Activated T-cell treated with anti-CD3 and anti-CD28 coated beads, Interleukin-2, amount 50 U/mL, for 48 hours (primary cell): ENCODE measurements at places on chromosomes 12 and 14.

DNA sequence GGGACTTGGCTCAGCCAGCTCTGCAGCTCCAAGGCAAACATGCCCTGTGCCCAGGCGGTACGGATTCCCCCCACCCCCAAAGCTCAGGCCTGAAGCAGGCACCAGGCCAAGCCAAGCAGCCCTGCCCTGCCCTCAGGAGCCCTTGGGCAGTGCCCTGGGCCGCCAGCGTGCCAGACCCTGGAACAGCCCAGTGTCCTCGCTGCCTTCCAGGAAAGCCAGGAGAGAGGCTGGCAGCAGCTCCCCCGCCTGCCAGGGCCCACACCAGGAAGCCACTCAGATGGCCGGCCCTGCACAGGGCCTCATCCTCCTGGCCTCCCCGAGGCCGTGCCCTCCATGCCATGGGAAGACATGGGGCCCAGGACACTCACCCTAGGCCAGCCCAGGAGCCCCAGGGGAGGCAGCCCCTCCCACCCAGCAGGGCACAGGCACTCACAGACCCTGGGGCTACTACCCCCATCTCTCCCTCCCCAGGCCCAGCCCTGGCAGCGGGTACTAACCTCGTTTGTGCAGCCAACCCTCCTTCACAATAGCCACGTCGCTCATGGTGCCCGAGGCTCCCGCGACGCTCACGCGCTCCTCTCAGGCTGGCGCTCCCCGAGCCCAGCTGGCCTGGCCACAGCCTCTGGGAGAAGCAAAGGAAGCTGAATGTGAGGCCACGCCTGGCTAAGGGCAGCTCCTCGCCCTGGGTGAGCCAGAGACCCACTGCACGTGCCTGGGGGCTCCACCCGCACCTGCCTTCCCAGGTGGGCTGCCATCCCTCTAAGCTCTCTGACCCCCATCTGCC is 3.3 kb downstream of the AKT1 start:
- no peak for DNase-seq

DNA sequence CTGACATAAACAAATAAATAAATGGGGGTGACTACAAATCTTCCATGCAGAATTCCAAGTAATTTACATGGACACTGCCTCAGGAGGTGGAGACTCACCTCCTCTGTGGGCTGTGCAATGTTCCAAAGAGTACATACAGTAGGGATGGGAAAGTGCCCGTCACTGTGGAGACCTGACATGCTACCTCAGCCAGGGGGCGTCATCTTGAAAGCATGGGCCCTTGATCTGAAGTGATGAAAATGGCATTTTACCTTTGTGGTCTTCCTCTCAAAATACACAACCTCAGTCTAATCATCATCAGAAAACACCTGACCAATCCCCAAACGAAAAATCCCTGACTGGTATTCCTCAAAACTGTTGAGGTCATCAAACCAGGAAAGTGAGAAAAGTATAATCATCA is 48.4 kb downstream of the ANAPC7 start:
- DNase-seq = no peak

- DNase-seq = no peak
These were observed 52.4 kb downstream of the PHLDA1 start for GRCh38 chr12:75979181-75979580.

GRCh38 chr14:36254020-36254624 is 66.3 kb downstream of the MBIP start:
- no peak for DNase-seq

DNA sequence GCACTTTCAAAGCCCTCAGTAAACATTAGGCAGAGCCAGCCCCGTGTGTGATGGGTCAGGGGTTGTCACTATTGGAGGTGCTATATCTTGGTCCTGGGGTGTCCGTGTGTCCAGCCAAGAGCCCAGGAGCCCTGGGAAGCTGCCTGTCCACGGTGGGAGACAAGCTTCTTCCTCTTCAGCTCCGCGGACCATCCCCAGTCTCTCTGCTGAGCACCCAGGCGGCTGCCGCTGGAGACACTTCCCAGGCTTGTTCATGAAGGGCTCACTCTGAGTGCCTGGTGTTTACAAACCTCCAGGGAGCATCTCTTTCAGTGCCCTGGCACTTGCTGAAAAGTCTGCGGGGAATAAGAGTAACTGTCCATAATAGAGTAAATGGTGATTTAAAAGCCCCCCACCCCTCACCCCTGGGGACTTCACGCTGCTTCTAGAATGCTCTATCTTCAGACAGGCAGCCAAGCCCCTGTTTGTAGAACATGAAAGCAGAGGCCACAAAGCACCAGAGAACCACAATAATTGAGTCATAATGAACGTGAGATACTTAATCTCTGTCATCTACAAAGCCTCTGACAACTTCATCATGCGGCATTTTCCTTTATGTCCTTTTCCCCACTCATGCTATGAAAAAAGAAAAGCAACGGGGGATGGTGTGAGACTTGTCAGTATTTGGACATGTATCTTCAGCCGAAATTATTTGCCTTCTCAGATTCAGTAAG is 178.6 kb downstream of the TMEM132C start:
- no peak for DNase-seq

DNA sequence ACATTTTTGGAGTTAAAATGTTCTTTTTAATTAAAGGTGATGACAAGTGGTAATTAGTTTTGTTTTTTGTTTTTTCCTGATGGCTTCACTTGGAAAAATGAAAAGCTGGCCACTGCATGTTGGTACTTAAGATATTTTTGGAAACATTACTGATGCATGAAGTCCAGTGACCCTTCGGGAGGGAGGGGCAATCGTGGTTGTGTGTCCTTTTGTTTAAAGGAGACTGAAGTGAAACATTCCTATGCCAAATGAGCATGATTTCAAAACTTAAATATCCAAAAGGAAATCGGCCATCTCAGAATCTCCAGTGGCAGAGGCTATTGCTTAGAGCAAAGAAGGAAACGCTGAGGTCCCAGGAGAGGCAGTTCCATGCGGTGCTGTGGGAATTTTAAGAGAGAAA is 20.1 kb downstream of the LTBP2 start:
- no peak for DNase-seq

DNA sequence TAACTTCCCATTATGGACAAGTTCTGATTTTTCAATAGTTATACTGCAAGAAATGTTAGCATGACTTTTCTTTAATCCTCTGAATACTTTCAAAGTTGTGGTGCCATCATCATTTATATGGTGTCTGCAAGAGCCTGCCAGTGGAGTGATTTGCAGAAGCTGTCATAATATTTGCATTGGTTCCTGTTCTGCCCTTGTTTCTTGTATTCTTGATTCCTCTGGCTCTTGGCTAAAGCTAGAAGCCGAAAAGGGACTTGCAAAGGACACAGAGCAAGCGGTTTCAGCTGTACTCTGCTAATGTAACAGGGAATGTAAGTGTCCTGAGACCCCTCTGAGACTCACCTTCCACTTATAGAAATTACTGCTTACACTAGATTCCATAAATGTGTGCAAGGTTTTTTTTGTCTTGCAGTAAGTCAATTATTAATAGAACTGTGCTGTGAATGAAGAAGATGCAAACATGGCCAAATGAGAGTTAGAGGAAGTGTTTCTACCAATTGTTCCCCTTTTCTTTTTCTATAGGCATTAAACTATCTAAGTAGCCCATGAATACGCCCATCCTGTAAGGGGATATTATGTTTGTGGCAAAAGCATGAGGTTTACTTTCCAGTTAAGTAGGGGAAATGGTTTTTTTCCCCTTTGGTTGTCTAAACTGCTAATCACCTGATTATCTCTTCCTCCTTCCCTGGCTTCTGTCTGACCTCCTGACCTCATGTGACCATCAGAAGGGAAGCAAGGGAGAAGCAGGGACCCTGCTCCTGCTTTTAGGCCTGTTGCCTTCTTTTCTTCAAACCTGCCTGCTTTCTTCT is 5.3 kb downstream of the DYRK4 start:
- no peak for DNase-seq

DNA sequence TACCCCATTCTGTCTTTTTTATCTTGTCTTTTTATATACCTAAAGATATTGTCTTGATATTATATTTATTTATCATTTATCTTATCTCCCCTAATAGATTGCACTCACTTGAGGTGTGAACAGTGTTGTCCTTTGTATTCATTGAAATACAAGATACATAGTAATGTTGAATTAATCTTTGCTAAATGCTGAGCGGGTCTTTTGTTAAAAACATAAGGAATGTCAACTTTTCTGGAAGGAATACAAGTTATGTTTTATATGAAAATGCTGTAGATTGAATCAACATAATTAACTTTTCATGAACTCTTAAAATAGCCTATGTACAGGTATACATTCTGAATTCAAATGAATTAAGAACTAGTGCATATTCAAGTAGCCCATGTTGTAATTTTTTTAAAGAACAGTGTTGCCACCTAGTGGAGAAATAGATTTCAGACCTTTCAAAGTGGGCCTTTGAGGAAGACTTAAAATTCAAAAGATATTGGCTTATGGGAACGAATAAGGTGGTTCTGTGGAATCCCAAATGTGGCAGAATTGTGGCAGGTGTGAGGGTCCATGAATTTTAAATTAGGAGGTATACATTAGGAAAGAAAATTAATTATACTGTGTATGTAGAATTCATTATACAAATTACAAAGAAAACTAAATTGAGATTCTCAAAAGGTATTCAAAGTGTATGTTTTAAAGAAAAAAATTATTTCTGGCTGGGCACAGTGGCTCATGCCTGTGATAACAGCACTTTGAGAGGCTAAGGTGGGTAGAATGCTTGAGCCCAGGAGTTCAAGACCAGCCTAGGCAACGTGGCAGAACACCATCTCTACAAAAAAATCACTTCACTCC is 19.1 kb downstream of the BBOF1 start:
- no peak for DNase-seq

DNA sequence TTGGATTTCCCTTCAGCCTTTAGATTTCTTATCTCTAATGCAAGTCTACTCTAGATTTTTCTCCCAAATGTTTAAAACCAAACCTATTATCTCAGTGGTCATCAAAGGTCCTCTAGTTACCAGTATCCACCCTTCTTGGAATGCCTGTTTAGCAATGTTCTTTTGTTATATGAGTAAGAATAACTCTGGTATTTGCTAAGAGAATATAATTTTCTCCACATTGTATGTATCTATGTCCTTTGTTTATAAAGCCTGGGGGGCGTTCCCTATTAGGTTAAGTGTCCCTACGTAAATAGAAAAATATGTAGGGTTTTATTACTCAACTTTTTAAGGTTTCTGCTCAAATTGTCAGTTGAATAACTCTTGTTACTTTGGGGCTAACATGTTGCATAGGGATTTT is 27.3 kb downstream of the PPM1A start:
- no peak for DNase-seq

DNA sequence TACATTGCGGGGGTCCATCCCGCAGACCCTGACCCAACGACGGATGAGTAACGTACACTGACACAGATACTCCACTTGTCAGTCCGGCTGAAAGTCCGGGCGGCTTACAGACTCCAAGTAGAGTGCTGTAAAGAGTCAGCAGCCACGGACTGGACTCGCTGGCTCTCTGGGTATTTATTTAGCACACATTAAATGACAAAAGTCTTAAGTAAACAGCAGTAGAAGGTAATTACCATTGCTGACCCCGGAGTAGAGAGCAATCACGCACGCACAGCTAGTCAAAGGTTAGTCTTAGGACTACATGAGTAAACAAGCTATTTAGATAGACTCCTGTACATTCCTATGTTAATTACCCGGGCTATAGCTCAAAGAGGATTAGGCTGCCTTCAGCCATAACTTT is 780.9 kb downstream of the RPS29 start:
- no peak for DNase-seq

- DNase-seq = no peak
These were observed 96.9 kb downstream of the SETD3 start for GRCh38 chr14:99383472-99384449.

- no peak for DNase-seq
These were observed 164.8 kb downstream of the NPAS3 start for GRCh38 chr14:33103489-33103888.

DNA sequence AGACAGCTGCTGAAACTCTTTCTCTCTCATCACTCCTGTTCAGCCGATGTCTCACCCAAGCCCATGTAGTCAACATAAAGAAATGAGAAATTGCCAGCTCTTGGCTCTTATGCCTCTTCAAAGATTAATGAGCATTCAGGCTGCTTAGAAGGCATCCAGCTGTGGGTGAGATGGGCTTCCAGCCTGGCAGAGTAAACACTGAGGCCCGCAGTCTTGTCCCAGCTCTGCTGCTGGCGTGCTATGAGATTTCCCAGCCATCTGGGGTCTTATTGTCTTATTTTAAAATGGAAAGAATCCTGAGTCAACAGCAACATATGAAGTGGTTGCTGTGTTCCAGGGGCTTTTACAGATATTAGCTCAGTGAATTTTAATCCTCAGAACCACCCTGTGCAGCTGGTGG is 12.6 kb downstream of the RXYLT1 start:
- DNase-seq = no peak

GRCh38 chr12:75814851-75815754 is 216.5 kb downstream of the PHLDA1 start:
- no peak for DNase-seq

DNA sequence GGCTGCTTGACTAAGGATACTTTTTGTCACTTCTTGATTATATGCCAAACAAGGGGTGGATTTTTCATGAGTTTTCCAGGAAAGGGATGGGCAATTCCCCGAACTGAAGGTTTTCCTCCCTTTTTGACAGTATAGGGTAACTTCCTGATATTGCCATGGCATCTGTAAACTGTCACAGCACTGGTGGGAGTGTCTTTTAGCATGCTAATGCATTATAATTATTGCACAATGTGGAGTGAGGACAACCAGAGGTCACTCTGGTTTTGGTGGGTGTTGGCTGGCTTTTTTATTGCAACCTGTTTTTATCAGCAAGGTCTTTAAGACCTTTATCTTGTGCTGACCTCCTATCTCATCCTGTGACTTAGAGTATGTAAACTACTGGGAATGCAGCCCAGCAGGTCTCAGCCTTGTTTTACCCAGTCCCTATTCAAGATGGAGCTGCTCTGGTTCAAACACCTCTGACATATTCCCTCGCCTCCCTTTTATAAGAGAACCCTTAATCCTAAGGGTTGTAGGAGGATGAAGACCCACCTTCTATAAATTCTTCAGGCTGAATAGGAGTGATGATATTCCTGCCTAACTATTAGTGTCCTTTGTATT is 471.2 kb downstream of the ATP23 start:
- no peak for DNase-seq

- peak; percentile 41 for DNase-seq
These were observed 500 bp downstream of the GPR137C start for GRCh38 chr14:52553002-52553670.

DNA sequence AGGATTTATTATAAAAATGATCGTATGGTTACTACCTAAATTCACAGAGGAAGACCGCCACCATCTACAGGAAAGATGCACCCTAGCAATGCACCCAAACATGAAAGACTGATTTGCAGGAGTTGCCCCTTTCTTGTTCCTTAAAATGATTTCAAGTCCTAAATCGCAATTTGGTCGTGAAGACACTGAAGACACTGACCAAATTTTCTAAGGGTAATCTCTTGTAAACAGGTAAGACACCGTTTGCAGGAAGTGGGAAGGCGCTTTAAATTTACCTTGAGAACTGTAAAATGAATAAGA is 1.0 kb downstream of the SOS2 start:
- DNase-seq = no peak

GRCh38 chr12:4307593-4308333 is 13.2 kb upstream of the TIGAR start:
- no peak for DNase-seq
